ENCODE measurements at places on chromosomes 3 and 15. TPM values are rescaled to one million over a fixed set of nuclear protein-coding genes. Genes with fewer than 3 reads are reported as not detected.

GRCh38 chr15:71329497-71330260 lies 214.4 kb downstream of the THSD4 start:
- no peak for DNase-seq

DNA sequence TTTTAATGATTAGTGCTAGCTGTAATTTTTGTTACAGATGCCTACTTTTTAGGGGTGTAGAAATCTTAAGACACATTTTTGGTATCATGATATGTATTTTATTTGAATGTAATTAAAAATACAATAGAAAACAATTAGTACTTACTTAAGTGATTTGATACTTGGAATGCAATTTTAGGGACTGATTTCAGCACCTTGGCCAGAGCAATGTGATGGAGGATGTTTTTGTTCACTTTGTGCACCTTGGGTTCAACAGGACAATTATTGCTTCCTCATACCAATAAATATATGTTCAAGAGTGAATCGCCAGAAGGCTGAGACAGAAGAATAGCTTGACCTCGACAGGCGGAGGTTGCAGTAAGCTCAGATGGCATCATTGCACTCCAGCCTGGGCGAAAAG lies 22.3 kb downstream of the GMNC start:
- DNase-seq: no peak

C3orf70 gene
- polyA plus RNA-seq: 3.5 TPM

DNA sequence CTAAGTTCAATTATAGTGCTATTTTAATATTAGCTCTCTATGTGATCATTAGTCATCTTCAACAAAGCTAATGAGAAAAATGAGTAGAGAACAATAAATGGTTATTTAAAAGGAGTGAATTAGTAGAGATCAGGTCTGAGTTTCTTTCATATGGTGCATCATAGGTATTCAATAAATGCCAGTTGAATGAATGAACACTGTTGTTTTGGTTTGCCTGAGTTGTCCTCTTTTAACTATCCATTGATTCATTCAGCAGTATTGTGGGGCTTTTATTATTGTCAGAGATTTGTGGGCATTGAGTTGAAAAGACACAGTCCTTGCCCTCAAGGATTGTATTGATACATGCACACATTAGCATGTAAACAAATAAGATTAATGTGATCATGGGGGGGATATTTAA lies 88.2 kb downstream of the AGBL1 start:
- no peak for DNase-seq

CASR gene
- polyA plus RNA-seq: not detected

- DNase-seq: no peak
These were observed 505.1 kb downstream of the FHIT start for GRCh38 chr3:60746043-60746638.

MUC13 gene
- polyA plus RNA-seq: not detected

RHOV gene
- polyA plus RNA-seq: 0.30 TPM

- DNase-seq: no peak
These were observed 50.9 kb downstream of the IQCH start for GRCh38 chr15:67305506-67305905.

DNA sequence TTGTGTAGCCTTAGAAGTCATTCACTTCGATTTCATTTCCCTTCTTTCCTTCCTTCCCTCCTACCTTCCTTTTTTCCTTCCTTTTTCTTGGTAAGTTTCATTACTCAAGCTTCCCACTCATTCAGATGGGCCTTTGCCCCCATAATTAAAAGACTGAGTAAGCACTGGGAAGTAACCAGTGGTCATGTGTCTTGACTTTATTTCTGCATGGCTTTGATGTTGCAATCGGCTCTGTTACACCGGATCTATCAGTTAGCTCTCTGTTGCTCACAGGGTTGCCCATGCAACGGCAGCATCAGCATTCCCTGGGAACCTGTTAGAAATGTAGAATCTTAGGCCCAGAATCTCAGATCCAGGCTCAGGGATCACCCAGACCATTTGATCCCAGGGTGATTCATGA lies 25.6 kb upstream of the LARS2 start:
- DNase-seq: no peak

DNA sequence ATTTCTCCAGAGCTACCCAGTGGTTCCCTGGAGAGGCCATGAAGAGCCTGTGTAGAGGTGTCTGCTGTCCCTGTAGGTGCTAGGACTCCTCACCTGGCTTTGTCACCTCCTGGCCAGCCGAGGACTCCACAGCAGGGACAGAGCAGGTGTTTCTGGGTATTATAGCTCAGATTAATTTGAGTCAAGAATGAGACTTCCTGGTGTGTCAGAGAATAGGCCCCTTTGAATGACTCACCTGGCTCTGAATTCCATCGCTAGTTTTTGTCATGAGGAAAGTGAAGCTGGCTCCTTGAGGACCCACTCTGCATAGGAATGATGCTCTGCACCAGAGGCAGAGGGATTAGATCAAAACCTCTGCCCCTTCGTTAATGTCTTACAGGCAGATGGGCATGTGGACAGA lies 167.5 kb upstream of the TOPAZ1 start:
- DNase-seq: no peak

GATM gene
- 304 TPM for polyA plus RNA-seq

GRCh38 chr15:70585707-70586034 lies 177.7 kb downstream of the UACA start:
- DNase-seq: no peak

GRCh38 chr3:183475016-183475763 lies 46.8 kb upstream of the MCF2L2 start:
- DNase-seq: no peak

NDN gene
- 209 TPM for polyA plus RNA-seq

DNA sequence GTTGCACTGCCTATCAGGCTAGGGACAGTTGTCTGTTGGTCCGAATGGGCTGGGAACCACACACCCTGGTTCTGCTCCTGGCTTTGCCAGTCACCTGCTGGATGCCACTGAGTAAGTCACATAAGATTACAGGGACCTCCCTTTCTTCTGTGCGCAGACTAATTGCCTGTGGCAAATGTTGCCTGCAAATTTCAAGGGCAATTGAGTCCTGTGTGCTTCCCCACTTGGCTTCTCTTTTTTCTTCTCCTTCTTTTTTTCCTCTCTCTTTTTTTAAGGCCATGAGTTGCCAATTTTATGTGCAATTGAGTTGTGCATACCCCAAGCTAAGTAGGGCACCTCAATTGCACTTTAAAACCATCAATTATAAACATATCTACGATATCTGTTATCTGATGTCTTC lies 963.4 kb downstream of the MCTP2 start:
- DNase-seq: no peak

DNA sequence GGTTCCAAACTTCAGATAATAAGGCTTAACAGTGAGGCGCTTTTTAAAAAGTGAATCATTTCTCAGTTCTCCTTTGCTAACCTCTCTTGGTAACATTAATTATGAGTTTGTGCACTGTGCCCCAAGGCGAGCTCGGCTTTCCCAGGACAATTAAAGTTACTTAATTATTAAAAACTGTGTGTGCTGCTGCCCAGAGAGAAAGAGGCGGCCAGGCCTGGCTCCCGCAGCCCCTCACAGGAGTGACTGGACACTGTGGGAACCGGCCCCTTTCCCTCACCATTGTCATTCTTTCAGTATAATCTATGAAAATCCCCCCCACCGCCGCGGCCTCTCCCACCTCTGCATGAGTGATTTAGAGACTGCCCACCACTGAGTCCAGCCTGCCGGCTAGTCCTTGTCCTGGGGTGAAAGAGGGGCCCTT lies 43.1 kb upstream of the HES1 start:
- DNase-seq: no peak

DNA sequence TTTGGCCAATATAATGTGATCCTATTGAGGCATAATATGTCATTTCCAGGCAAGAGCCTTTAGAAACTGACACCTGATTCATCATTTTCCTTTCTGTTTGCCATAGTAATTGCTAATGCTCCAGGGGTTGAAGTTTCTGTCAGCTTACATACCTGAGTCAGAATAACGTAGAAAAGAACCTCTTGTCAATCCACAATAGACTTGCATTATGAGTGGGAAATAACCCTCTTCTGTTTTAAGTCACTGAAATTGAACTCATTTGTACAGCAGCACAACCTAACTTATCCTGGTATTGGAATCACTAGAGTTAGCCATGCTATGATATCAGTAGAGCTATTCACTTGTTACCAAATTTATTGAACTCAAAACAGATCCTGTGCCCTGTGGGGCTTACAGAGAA lies 101.7 kb upstream of the TP63 start:
- no peak for DNase-seq

DNA sequence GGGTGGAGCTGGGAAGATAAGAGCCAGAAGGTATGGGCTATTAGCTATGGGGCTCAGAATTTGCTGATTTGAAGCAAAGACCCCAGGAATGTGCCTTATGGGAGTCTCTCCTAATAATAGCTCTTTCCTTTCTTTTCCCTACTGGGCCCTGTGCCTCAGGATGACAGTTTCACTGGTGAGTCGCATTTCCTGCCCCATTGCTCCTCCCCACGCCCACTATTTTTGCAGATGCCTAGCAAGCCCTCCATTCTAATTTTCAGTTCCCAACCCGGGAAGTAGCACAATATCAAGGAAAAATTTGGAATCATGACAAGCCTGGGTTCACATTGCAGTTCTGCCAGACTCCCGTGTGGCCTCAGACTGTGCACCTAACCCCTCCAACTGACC lies 583 bp downstream of the IL17RE start:
- DNase-seq: no peak

DNA sequence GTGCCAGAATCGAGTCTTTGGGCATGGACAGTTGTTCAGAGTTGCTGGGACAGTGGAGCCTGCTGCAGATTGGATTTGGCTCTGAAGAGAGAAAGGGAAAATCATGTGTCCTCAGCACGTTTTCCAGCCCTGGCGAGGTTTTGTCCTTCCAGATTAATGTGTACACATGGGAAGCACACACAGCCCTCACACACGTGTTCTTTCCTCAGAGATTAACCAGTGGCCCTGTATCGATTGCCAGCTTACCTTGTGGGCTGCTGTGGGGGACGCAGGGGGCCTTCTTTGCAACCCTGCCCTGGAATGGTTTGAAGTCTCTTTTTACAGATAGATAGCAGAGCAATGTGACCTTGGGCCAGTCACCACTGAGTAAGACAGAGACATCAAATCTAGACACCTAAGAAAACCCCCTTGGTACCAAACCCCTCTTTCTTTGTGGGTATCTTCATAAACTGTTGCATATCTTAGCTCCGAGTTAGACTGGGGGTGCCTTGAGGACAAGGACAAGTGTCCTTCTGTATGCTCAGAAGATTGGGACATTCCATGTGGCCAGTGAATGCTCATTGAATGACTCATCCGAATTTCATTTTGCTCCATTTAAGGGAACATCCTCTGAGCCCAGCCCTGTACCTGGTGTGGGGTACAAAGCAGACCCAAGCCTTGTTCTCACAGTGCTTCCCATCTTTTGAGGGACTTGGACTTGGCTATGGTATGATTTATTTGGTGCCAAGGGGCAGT lies 48.0 kb downstream of the SMAD6 start:
- no peak for DNase-seq

GRCh38 chr15:47728886-47729285 lies 11.6 kb downstream of the SEMA6D start:
- DNase-seq: no peak

HRG gene
- 0.18 TPM for polyA plus RNA-seq

Measured in hindlimb muscle (tissue), 1 donor.